ENCODE measurements at places on chromosomes 7 and 10.

- no peak for DNase-seq
Observed at GRCh38 chr10:31030800-31031199, 865 bp downstream of the ZNF438 start.

DNA sequence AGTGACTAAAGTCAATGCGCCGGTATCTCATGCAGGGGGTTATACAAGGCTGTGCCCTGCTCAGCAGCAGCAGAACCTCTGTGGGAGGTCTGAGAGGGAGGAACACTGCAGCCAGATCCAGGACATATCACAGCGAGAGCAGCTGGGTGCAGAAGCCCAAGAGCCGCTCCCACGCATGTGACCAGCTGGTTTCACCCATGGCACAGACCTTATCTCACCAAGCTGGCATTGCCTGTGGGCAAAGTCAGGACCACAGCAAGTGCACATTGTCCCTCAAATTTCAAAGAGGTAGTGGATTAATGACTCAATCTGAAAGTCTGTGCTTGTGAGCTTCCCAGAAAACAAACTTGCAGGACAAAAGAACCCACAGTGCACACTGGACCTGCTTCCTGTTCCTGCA lies 31.6 kb upstream of the AKR1C1 start:
- no peak for DNase-seq

DNA sequence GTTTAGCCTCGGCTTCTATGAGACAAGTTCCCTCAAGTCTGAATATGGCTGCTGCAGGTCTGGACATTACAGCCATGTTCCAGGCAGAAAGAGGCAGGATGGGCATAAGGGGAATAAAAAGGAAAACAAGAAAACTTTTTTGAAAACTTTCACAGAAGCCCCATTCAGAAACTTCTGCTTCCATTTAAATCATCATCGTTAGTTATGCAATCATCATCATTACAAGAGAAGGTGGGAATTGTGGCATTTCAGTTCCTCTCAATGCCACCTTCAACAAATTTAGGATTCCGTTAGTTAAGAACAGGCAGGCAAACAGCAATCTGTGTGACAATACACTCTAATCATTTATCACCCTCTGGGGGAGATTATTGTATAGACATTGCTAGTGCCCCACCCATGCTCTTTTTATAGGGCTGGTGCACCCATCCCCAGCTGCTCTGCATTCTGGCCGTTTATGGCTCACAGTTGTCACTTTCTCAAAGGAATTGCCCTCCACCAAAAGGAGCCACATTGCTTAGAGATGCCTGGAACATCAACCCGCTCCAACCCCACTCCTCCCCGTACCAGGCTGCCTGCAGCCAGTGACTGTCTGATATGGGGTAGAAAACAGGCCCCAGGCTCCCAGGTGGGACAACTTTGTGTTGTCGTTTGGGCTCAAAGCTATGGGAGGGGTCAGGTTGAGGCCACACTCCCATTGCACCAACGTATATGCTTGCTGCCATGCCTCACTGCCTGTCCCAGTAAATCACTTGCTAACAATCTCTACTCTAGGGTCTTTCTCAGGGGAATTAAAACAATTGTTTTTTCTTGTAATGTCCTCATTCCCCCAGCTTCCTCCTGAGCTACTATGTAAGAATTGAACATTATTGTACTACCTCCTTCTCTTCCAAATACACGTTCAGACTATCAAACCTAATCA lies 24.2 kb downstream of the ITGB8 start:
- DNase-seq: no peak

GRCh38 chr7:26153241-26153822 lies 1.3 kb downstream of the NFE2L3 start:
- DNase-seq: no peak

DNA sequence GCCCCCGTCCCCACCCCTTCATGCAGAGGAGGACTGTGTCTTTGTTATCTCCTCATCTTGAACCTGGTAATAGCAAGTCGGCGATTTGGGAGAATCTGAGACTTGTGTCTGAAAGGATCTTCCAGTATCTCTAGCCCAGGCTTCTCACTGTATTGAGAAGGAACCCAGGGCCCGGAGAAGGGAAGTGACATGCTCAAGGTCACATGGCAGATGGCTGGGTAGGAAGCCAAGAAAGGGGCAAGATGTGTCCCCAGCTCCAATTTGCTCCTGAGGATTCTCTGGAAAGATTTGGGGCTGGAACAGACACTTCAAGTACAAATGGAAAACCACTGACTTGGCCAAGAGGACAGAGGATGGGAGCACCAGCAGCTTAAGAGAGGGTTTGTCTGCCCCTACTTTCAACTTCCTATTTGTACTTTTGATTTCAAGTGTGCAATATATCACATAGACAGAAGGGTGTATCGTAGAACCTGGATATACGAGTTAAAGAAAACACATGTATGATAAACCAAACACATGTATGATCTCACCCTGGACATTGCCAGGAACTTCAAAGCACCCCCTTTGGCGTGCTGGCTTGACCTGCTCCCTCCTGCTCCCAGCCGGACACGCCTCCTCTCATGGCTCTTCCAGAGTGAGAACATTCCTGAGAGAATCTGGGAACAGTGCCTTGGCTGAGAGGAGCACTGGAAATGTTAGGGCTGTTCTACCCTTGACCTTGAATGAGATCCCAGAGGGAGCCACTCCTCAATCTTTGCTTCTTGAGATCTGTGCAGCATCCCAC lies 79.7 kb downstream of the CDH23 start:
- DNase-seq: no peak

GRCh38 chr10:94005050-94005449 lies 11.3 kb downstream of the PLCE1 start:
- no peak for DNase-seq
